ENCODE measurements at places on chromosomes 7 and 10.

DNA sequence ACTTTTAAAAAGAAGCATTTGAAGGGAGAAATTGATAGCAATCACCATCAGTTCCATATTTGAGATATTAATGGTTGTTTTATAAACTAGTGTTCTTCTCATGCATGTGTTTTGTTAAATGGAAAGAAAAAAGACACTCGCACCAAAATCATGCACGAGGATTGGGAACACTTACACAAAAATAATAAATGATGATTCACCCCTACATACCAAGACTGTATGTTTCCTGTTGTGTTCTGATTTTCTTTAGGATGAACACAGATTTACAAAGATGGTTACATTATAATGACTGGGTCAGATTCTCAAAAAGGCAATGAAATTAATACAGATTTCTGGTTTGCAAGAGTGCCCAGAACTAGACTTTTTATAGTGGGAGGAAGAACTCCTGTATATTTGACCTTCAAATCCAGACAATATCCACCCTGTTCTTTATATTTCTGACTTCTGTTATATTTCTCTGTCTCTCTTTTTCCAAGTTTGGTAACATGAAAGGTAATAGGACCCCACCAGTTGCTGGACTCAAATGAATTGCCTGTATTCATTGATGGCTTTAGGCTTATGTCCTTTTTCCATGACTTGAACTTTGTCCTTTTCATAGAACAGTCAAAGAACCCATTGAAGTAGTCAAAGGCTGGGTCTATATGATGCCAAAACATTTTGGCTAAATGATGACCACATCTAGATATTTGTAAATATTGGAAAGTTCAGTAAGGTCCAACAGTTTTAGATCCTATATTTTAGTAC lies 54.4 kb downstream of the SEMA3A start:
- DNase-seq, result no peak

DNA sequence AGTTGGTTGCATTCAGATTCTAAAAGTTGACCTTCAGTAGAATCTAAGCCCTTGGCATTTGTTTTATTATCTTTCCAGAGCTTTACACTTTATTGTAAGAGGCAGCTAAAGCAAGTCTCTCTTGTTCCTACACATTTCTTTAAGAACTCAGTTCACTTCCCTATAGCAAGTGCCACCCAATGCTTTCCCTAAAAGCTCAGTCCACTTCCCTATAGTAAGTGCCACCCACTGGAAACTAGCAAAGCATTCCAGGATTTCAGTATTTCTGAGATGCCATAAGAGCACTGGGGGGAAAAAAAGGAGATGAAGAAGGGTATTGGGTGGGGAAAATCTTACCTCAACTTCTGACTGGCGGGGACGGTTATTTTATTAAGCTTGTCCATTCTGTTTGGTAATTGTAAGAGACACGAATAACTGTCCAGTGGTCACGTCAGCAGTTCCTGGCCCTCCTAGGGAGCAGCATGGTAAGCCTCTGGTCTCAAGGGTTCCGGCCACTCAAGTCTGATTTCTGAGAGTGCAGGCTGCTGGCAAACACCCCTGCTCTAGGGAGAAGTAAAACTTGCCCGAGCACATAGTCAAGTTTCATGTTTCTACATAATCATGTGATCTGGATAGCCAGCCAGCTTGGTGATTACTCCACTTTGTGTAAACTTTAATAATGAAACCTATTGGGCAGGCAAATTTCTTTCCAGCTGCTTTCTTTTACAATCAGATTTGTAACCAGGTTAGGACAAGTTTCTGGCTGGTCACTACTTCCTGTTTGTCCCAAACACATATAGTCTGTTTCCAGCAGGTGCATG lies at the start of gene BLNK:
Gene BLNK (minus strand): TSS at position 554 of the 800 bp plus-strand sequence. CDS start 171 bp downstream, at position 383.
- DNase-seq, result no peak

DNA sequence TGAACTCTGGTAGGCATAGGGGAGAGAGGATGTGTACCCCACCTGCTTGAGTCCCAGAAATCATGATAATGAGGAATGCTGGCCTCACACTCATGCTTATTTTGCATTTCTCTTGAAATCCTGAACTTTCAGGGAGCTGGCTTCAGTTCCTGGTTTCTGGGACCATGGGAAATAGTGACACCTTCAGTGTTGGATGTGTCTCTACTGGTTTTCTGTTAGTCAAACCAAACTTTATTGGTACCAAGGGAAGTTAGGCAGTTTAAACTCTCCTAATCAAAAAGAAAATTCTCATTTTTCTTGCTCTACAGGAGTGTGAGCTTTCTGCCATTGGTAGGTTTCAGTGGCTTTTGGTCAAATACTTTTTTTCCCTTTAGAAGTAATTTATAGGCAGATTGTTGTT lies 11.8 kb upstream of the PCGF5 start:
- no peak for DNase-seq

GRCh38 chr10:4568731-4569130 lies 257.3 kb upstream of the AKR1E2 start:
- DNase-seq, result no peak

DNA sequence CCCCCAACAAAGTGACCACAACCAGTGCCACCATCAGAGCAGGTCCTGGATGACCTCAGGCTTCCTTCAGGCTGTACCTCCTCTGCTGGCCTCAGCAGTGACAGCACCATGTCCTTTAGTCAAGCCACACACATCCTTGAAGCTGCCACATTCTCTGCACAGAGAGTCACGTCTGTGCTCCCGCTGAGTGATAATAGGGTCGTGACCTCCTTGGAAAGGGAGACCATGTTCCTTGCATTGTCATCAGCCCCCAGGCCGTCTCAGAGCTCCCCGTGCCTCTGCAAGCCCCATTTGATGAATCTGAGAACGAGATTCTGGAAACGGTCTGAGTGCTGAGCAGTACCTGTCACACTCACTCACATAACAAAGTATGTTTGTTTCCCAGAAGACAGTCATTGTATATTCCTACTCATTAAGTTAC lies 106.5 kb upstream of the PRR15 start:
- no peak for DNase-seq

GRCh38 chr7:50695026-50695425 lies 87.7 kb downstream of the GRB10 start:
- no peak for DNase-seq

GRCh38 chr10:77661674-77662073 lies 24.1 kb upstream of the KCNMA1 start:
- no peak for DNase-seq

DNA sequence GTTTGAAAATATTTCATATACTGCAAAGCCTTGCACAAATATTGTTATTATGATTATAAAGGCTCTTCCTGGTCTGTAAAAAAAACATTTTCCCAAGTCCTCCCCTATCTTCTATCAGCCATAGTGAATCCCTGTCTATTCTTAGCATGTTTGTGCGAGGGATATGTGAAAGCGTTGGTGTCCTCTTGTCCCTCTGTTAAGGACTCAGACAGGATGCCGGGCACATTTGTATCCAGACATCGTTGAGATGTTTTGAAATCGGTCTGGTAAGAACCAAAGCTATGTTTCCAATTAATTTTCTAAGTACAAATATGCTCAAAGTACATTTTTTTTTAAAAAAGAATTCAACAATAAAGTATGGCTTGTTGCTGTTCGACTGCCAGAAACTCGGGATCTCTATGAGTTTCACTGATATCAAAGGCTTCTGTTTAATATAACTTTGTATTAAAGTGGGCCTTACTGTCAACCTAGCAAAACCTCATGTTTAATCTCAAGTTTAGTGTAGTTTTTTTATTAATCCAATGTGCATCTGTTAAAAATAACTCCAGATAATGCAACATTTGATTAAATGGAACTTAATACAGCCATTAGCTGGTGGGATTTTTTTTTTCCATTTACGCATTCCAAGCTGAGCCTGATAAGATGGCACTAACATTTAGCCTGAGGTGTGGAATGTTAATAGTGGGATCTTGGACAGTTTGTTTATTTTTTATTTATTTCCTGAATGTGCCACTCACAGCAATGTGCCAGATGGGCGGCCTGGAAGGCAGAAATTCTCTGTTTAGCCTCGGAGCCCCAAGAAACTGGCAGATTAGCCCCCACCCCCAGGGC lies 754.3 kb downstream of the LRMDA start:
- no peak for DNase-seq

DNA sequence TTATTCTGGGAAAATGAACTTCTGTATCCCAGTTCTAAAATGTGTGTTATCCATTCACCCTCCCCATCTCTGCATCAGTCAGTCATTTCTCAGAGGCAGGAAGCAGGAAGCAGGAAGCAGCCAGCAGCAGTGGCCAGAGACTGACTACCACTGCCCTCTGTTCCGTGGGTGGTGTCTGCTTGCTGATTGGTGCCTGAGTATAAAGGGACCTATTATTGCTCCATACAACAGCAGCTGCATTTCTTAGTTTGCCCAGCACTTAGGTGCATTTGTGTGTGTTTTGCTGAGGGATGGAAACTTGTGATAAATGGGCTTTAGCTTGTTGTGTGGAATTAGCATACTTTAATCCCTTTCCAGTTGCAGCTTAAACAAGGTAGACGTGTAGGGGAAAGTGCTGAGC lies 582.2 kb downstream of the SORCS1 start:
- DNase-seq, result no peak

- no peak for DNase-seq
Observed at GRCh38 chr7:148212731-148213130, 377.8 kb upstream of the C7orf33 start.

DNA sequence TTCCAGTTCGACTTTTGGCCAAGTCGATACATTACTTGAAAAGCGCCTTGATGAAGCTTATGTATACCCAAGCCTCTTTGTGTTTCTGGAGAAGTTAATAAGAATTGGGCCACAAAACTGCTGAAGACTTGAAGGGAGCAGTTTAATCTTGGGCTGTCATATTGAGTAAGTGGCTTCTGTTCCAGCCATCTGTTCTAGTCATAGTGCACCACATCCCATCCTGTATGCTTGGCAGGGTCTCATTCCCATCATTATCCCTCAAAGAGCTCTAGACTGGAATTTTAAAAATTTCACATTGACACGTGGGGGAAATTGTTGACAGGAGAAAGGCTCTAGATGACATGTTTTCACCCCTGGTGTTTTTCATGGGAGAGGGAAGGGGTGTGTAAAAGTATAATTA lies 196.6 kb upstream of the PLPP4 start:
- DNase-seq, result no peak

DNA sequence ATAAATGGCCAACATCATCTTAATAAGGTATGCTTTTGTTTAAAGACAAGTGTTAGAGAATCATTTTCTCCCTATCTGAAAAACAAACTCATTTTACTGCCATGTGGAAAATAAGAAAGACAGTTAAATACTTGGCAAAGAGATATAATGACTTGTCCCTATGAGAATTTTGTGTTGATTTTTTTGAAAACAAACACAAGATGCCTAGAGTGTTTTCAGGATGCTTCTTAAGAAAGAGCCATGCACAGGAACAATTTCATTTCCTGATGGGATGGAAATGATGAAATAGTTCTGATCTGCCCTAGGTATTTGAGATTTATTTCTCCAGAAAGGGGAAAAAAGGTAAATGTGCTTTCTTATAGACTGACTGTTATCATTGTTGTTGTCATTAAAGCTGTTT lies 237.5 kb upstream of the GNAI1 start:
- DNase-seq, result no peak

DNA sequence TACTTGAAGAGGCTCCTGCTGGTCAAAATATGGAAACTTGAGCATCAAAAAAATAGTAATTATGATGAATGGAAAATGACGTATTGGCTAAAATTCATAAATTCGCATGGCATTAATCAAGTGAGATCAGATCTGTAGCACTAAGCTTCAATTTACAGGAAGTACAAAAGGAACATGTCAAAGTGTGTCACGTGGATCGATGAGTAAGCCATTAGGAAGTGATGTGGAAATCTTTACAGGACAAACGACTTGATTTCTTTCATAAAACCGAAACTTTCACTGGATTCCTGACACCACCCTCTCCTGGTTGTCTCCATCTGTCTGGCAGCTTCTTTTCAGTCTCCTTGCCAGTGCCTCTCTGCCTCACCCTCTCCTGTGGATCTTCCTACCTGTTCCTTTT lies 25.8 kb downstream of the AKR1C8 start:
- no peak for DNase-seq

DNA sequence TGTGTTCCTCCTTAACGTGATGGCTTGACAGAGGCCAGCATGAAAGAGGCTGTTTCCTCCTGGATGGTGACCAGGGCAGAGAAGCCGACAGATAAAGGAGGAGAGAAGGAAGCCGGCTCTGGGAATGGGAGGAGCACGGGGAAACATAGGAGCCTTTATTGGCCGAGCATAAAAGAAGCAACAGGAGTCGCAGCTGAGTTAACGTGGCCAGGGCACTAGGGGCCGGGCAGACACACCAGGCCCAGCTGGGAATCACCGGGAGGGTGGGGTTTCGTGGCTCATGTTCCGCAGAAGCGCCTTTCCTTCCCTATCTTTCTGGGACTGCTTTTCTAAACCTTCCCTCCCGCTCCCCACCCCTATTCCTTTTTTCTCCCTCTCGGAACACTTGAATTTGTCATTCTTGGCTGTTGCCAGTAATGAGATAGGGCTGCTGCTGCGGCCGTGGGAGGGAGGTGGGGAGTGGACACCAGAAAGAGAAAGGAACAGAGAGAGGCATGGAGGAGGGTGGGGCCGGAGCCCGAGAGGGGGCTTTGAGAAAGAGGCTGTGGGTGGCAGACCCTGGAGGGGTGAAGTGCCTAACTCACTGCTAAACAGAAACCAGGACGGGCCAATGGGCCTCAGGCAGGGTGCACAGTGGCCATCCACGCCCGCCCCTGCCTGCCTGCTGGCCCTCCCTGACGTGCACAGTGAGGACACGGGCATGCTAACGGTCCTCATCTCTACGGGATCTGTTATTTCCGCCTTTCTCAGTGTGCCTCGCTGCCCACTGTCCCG lies 65.2 kb downstream of the COL13A1 start:
- no peak for DNase-seq

DNA sequence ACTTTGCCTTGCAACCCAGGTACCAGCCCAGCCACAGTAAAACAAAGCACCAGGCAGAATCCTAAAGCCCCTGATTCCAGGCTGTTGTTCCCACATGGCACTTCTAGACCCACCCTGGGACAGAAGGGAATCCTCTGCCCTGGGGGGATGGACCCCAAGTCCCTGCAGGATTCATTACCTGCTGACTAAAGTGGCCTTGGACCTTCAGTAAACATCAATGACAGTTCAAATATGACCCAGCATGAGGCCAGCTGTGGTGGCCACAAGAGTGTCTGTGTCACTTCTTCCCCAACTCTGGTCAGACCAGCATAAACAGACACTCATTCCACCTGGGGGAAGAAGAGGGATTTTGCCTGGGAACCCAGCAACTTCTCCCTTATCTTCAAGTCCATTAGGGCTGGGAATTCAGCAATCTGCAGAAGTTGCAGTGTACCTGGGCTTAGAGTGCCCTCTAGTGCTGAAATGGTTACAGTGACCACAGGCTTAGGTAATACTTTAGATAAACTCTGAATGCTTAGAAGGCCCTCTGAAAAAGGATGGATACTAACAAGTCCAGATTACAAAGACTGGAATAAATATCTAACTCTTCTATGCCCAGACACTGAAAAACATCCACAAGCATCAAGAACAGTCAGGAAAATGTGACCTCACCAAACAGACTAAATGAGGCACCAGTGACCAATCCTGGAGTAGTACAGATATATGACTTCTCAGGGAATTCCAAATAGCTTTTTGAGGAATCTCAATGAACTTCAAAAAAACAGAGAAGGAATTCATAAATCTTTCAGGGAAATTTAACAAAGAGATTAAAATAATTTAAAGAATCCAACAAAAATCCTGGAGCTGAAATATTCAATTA lies 108.5 kb upstream of the TMEM168 start:
- DNase-seq, result no peak

GRCh38 chr7:158278745-158279320 lies 308.8 kb downstream of the PTPRN2 start:
- DNase-seq, result no peak

Data from stimulated activated CD4-positive, alpha-beta T cell treated with anti-CD3 and anti-CD28 coated beads, Interleukin-12 subunit alpha, Interleukin-12 subunit beta, amount 100 ng/mL, for 24 hours (primary cell).